Epithelial cell of proximal tubule (primary cell): ENCODE measurements at places on chromosomes 4 and X. TPM values are rescaled to one million over a fixed set of nuclear protein-coding genes. Genes with fewer than 3 reads are reported as not detected.

The DMD gene
- 1.3 and 2.0 TPM in 2 replicates for total RNA-seq

The PARM1 gene
- 0.87 and 1.3 TPM in 2 replicates for total RNA-seq

The PAGE5 gene
- not detected in 2 replicates for total RNA-seq

The RIBC1 gene
- 0.07 and 0.92 TPM in 2 replicates for total RNA-seq

The ADH6 gene
- not detected in 2 replicates for total RNA-seq

The TMPRSS11D gene
- total RNA-seq = not detected in 2 replicates

The USP9X gene
- 27.6 and 34.8 TPM in 2 replicates for total RNA-seq

The KLKB1 gene
- total RNA-seq = not detected in 2 replicates

The NDST3 gene
- 1.4 TPM in 1 of 2 replicates, not detected in the other for total RNA-seq

The CFAP299 gene
- total RNA-seq = not detected in 2 replicates

The CYLC1 gene
- total RNA-seq = not detected in 2 replicates

The EVC2 gene
- total RNA-seq = 4.8 and 9.3 TPM in 2 replicates

The DUX4 gene
- not detected in 2 replicates for total RNA-seq

The SSX1 gene
- not detected in 2 replicates for total RNA-seq

The ADAMTS3 gene
- 4.6 and 4.7 TPM in 2 replicates for total RNA-seq

The CENPVL1 gene
- 0.07 TPM in 1 of 2 replicates, not detected in the other for total RNA-seq

The AR gene
- 0.40 TPM in 1 of 2 replicates, not detected in the other for total RNA-seq

The FAM184B gene
- 0.07 and 0.17 TPM in 2 replicates for total RNA-seq

The ZNF595 gene
- total RNA-seq = 5.6 and 9.9 TPM in 2 replicates

The IL9R gene
- 0.07 TPM in 1 of 2 replicates, not detected in the other for total RNA-seq

The EFHC2 gene
- total RNA-seq = 0.81 TPM in 1 of 2 replicates, not detected in the other

The VCX3B gene
- total RNA-seq = not detected in 2 replicates

The LGI2 gene
- total RNA-seq = under 0.01 and 2.5 TPM in 2 replicates

The GAGE13 gene
- not detected in 2 replicates for total RNA-seq

The AFF2 gene
- under 0.01 and 0.06 TPM in 2 replicates for total RNA-seq

The TBC1D1 gene
- 157 and 162 TPM in 2 replicates for total RNA-seq

The SOWAHB gene
- 9.4 and 10.1 TPM in 2 replicates for total RNA-seq

The FRAS1 gene
- 7.0 and 9.1 TPM in 2 replicates for total RNA-seq

The ESX1 gene
- total RNA-seq = 0.22 TPM in 1 of 2 replicates, not detected in the other

The CT55 gene
- total RNA-seq = not detected in 2 replicates

The UGT2B17 gene
- not detected in 2 replicates for total RNA-seq

The SASH3 gene
- not detected in 2 replicates for total RNA-seq

The SCRG1 gene
- not detected in 2 replicates for total RNA-seq

The F11 gene
- not detected in 2 replicates for total RNA-seq

The CXCL3 gene
- 4.8 and 6.6 TPM in 2 replicates for total RNA-seq

The SPIN2A gene
- total RNA-seq = 0.14 TPM in 1 of 2 replicates, not detected in the other

The TMSB15C gene
- 2.9 and 4.1 TPM in 2 replicates for total RNA-seq

The SRD5A3 gene
- 9.7 and 15.3 TPM in 2 replicates for total RNA-seq

The AADAT gene
- total RNA-seq = 12.5 and 17.4 TPM in 2 replicates

The DCAF8L2 gene
- total RNA-seq = not detected in 2 replicates

The TNIP3 gene
- total RNA-seq = 0.07 and 0.46 TPM in 2 replicates

The RPL39 gene
- 4,262 and 7,744 TPM in 2 replicates for total RNA-seq

The KIT gene
- total RNA-seq = 0.12 and 0.22 TPM in 2 replicates

The CCDC110 gene
- total RNA-seq = 0.07 and 0.46 TPM in 2 replicates

The MAGEA2 gene
- not detected in 2 replicates for total RNA-seq

The AWAT1 gene
- not detected in 2 replicates for total RNA-seq

The PLAC1 gene
- total RNA-seq = 0.29 TPM in 1 of 2 replicates, not detected in the other

The OTUD4 gene
- 17.2 and 20.0 TPM in 2 replicates for total RNA-seq

The FAM9B gene
- not detected in 2 replicates for total RNA-seq

The NEUROG2 gene
- total RNA-seq = not detected in 2 replicates
